ENCODE measurements at places on chromosomes 6 and 20. TPM values are rescaled to one million over a fixed set of nuclear protein-coding genes. Genes with fewer than 3 reads are reported as not detected.

ZSCAN23 gene
- total RNA-seq = 1.7 TPM

SLC35D3 gene
- total RNA-seq = not detected

DNA sequence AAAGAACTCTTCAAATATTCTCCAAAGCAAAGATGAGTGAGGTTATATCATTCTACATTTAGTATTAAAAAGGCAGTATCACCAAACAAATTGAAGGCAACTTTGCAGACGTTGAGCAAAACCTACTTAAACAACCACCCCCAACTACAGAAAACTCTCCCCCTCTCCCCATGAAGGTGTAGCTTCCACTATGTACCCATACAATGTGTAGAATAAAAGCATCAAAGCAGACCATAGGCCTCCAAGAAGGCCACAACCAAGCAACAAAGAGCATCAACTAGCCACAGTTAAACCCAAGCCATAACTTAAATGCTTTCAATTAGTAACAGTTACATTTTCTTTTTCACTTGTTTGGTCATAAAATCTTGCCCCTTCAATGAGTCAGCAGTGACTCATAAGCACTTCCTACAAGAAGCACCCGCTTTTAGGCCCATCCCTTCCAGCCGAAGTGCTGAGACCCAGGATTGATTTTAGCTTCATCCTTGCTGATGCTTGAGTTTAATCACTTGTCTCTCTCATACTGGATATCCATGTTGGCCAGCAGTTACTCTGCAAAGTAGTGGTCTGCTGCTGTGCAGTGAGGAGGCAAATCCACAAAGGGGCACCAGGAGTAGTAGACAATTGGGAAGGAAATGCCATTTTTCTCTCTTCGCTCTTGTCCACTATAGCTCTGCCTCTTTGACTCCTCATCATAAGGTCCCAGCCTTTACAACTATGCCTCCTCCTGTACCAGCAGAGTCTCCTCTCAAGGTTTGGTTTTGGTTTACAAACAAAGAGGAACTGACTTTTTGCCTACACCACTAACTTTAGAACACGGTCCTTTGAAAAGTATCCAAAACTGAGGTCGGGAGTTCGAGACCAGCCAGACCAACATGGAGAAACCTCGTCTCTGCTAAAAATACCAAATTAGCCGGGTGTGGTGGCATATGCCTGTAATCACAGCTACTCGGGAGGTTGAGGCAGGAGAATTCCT lies 8.4 kb upstream of the NUP153 start:
- DNase-seq = no peak

- no peak for DNase-seq
Observed at GRCh38 chr6:136035378-136036070, 184.0 kb downstream of the PDE7B start.

GRCh38 chr6:105192707-105193465 lies 13.1 kb upstream of the POPDC3 start:
- DNase-seq = no peak

GRCh38 chr20:17868151-17868550 lies 100.4 kb downstream of the SNX5 start:
- DNase-seq = no peak

DNA sequence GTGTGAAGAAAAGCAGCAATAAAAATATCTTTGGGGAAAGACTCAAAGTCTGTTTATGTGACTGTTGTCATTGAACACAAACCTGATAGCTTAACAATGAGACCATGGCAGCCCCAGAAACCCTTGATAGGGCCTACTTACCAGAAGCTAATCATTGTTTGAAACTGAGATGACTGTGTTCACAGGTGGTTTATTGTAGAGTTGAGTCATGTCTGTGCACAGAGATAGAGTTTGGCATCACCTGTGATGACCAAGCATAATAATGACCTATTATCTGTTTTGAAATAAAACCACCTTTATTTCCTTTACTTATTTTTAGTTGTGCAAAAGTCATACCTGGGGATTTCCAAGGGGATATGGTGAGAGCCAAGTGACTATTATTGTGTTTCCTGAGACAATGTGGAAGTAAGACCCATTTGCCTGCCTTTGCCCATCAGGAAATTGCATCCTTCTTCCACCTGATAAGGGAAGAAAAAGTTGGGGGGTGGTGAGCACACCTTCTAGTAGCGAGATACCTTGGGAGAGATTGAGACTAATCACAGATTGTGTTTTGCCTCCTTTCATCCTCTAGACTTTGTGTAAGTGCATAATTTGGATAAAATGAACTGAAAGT lies 456.9 kb upstream of the JAG1 start:
- no peak for DNase-seq

DNA sequence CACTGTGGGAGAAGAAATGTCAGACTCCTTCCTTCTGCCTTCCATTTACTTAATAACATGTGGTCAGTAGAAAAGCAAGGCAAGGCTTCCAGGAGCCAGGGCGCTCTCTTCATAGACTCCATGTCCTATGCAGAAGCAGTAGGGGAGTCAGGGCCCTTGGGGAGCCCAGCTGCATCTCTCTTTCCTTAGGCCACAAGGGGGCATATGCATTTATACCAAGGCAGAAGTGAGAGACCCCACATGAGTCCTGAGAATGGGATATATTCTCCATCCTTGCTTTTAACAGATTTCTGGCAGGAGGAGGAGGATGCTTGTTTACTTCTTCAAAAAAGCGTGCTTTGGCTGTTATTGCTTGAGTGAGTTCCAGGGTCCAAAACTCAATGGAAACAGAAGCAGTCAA lies 198.5 kb downstream of the HIVEP2 start:
- no peak for DNase-seq
